Activated naive CD4-positive, alpha-beta T cell (primary cell): ENCODE measurements at places on chromosomes 13 and 19.

- no peak for DNase-seq
Measured at GRCh38 chr19:33703438-33703750, 81.6 kb downstream of the CHST8 start.

DNA sequence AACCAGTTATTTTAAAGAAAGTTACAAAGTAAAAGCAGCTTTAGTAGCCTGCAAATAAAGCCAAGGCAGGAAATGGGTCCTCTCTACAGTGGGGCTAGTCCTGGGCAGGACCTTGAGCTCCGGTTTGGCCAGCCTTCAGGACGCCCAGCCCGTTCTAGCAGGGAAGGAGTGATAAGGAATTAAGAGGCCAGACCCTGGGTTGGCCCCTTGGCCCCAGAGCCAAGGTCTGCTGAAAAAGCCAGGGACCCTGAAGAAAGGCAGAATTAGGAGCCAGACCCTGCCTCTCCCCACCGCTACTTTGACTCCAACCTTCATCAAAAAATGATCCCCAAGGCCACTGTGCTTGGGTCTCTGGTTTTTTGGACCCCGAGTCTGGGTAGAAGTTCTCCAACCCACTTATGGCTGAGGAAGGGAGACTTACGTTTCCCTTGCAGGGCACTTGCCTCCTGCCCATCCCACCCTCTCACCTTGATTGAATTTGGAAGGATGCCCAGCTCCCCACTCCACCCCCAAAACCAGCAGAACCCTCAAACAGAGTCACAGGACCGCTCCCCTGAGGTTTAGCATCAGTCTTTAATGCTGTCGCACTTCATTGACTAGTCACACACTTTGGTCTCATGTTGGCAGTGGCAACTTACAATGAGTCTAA lies 3.9 kb downstream of the DNAJB1 start:
- DNase-seq, result no peak

DNA sequence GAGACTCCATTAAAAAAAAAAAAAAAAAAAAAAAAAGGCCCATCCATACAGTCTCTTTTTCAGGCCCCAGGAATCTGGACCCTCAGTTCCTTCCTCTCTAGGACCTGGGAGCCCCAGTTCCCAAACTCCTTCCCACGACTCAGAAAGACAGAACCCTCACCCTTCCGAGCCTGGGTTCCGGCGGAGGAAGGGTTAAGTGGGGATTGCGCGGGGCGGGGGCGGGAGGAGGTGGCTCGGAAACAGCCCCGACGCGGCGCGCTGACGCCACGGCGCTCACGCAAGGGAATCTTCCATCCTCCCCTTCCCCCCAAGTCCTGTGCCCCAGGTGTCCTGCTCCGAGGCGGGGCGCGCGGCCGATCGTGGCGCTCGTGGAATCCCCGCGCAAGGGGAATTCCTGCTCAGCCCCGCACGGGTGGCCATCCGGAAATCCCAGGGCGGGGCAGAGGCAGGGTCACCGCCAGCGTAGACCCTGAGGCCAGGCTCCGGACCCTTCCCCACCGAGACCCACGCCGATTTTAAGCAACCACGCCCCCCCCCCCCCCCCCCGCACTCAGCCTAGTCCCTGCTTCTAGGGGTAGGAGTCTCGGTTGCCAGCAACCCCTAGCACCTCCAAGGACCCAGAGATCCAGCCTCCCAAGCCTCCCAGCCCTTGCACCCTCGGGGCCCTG lies 659 bp downstream of the NFKBID start:
- DNase-seq, result peak; percentile 69

DNA sequence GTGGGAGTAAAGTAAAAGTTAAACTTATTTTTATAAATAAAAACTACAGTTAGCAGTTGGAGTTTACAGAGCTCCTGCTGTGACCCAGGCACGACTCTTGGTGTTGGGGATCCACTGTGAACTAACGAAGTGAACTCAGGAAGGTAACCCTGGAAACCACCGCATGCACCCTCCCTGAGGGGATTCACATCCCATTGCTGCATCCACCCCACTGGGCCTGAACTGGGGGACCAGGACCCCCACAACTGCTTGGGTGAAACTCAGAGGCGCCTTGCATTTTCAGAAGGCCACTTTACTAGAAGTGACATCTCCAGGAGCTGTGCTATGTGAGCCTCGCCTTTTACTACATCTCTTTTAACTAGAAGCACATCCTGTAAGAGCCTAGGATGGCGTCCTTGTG lies 166.4 kb downstream of the TEX29 start:
- DNase-seq, result no peak

GRCh38 chr19:35936738-35937268 lies 629 bp downstream of the LRFN3 start:
- no peak for DNase-seq

DNA sequence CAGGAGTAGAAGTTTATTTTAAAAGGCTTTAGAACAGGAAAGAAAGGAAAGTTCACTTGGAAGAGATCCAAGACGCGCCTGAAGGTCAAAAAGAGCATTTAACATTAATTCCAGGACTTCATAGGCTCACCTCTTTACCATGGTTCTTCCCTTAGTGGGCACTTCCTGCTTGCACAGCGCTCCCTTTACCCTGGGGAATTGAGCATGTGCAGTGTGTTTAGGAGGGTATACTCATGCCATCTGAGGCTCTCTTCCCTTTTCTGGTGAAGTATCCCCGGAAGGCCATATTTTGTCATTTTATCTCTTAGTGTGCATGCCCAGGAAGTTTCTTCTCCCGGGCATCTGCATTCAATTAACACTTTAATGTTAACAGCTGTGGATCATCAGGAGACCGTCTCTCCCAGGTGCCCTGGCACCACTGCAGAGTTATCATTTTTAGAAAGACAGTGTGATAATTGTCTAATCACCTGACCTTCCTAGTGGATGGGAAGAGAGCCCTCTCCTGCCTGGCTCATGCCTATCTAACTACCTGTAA lies 66.1 kb upstream of the ABCC4 start:
- DNase-seq, result no peak

DNA sequence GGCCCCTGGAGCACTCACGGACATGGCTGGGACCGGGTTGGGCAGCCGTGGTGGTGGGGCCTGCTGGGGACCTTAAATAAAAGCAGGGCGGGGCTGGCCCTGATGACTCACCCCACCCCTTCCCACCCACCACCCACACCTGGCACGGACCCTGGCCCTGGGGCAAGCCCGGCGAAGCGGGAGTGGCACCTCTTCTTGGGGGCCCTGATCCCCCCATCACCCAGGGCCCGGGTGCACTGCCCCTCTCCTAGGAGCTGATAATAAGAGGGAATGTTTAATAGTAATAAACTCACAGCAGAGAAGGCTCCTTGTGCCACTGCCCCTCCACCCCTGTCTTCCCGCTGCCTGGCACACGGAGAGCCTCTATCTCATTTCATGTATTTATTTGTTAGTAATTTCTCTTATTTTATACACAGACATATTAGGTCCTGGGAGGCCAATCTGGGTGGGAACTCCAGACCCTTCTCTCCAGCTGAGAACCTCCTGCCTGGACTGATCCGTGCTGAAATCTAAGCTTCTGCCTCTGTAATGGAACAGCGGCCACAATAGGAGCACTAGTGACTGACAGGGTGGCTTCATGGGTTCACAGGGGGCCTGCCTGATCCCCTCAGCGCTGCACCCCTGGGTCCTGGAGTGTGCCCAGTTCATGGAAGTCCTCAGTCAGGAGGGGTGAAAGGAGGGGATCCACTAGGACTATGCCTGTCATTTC lies at the start of gene LGALS7:
Gene LGALS7, minus strand, starts transcription at position 49 of the 709 bp plus-strand sequence. Its CDS starts 25 bp downstream, at position 24.
- DNase-seq, result no peak

- no peak for DNase-seq
Measured at GRCh38 chr13:61414686-61415057, 977 bp downstream of the PCDH20 start.

- DNase-seq, result no peak
Measured at GRCh38 chr13:105634059-105634458, 901.4 kb downstream of the EFNB2 start.

- DNase-seq, result no peak
Measured at GRCh38 chr13:111460548-111461444, 140.4 kb downstream of the TEX29 start.

- DNase-seq, result no peak
Measured at GRCh38 chr13:112153364-112153763, 86.4 kb downstream of the SOX1 start.
